ENCODE measurements at places on chromosomes 2 and 18. TPM values are rescaled to one million over a fixed set of nuclear protein-coding genes. Genes with fewer than 3 reads are reported as not detected.

Gene CYP1B1
- 6.3 TPM for total RNA-seq

Gene OTX1
- total RNA-seq, result not detected

Gene UGT1A1
- total RNA-seq, result not detected

Gene MC2R
- not detected for total RNA-seq

Gene SLC5A7
- total RNA-seq, result not detected

Gene DBI
- total RNA-seq, result 151 TPM

Gene PDE6D
- 31.1 TPM for total RNA-seq

DNA sequence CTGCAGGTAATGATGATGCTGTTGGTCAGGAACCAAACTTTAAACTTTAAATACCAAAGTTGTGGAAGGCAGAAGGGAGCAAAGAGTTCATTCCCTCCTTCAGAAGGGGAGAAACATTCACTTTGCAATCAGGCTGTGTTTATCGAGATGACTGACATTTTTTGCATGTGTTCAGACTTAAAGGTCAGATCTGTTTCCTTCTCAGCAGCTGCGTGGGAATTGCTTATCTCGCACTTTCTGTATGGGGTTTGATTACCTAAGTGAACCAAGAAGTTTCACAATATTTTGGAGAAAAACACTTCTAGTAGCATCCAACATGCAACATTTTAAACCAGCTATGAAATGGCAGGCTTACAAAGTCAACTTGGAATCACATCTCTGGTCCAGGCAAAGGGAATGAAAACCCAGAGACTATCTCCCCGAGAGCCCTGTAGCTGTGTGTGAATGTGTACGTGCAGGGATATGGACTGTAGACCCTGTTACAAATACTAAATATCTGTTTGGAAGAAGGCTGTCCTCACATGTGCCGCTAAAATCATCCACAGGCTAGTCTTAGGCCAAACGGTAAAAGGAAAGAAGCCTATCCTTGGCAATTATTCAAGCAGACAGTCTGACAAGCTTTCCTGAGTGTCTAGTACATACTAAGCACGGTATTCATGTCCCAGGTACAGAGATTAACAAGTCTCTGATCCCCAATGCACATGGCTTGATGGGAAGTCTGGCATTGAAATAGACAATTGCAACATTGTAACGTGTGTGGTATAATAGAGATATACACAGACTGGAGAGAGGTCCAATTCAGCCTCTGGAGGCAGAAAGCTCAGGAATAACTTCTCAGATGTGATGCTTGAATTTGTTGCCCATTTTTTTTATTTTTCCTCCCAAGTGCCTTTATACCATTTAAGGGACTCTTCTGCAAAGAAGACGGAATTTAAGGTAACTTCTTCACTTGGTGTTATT, 483.1 kb downstream of the DPP10 start:
- H3K27me3 ChIP-seq, result no peaks in the 10 kb centered on the region
- no peak for DNase-seq
- H3K4me3 ChIP-seq, result no peak overlapping the region
- H3K4me1 ChIP-seq, result no peaks in the 10 kb centered on the region

GRCh38 chr18:10245031-10245845, 209.2 kb upstream of the APCDD1 start:
- no peaks in the 10 kb centered on the region for H3K27me3 ChIP-seq
- H3K27ac ChIP-seq, result no peak overlapping the region

DNA sequence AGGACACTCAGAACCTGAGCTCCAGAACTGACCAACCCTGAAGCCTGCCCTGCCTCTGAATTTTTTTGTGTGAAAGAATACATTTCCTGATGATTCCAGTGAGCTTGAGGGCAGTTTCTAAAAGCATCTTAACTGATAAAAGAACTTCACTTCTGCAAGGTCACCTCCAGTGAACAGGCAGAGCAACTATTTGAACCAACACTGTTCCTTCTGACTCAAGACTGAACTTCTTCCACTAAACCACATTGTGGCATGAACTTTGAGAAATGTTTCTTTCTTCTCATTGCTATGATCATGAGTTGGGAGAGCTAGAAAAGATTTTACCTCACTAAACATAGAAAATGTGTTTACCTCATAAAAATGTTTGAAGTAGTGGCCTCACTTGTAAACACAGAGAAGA, 83.8 kb upstream of the SERTAD2 start:
- H3K36me3 ChIP-seq, result no peaks in the 10 kb centered on the region
- H3K27ac ChIP-seq, result peak overlapping the region; percentile 55
- no peaks in the 10 kb centered on the region for H3K27me3 ChIP-seq
- DNase-seq, result peak; percentile 7
- peak overlapping the region; percentile 12 for H3K4me3 ChIP-seq

GRCh38 chr2:100903534-100904258, 83.8 kb downstream of the NPAS2 start:
- DNase-seq, result no peak
- H3K27ac ChIP-seq, result no peak overlapping the region
- H3K4me3 ChIP-seq, result no peak overlapping the region
- H3K27me3 ChIP-seq, result peaks cover 5% of the 10 kb centered on the region
- peaks cover 2% of the 10 kb centered on the region for H3K36me3 ChIP-seq

DNA sequence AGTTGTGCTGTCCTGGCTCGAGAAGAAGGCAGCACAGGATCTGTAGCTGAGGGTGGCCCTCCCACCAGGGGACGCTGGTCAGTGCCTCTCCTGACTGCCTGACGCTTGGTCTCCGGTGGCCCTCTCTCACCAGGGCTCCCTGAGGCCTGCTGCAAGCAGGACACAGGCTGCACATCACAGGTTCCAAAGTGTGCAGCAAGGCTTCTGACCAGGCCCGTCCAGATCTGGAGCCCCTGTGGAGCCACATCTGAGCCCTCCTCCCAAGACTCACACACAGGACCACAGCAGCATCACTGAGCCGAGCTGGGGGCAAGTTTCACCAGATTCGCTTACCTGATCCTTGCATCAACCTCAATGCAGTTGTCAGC, 12.1 kb downstream of the AMER3 start:
- DNase-seq, result no peak
- no peak overlapping the region for H3K4me3 ChIP-seq
- no peak overlapping the region for H3K27ac ChIP-seq
- no peaks in the 10 kb centered on the region for H3K4me1 ChIP-seq

GRCh38 chr2:122249673-122250072, 494.2 kb downstream of the TSN start:
- H3K27me3 ChIP-seq, result peaks cover 1% of the 10 kb centered on the region
- H3K4me3 ChIP-seq, result no peak overlapping the region
- no peaks in the 10 kb centered on the region for H3K4me1 ChIP-seq
- no peak overlapping the region for H3K27ac ChIP-seq
- DNase-seq, result no peak
- no peaks in the 10 kb centered on the region for H3K36me3 ChIP-seq

DNA sequence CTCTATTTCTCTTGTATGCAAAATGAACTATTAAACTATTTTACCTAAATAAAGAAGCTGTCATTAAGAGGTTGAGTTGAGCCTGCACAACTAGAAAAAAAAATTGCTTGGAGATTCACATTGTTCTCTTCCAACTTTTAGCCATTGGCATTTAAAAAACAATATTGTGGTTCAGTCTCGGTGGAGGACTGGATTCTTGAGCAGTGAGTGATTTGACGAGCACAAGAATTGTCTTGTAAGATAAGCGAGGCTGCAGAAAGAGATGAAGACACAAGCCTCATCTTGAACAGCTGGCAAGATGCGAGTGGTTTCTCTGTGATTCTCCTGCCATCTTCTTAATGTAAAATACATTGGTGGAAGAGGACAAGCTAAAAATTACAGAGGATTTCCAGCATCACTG, 67.0 kb downstream of the GALR1 start:
- H3K4me3 ChIP-seq, result no peak overlapping the region
- H3K27me3 ChIP-seq, result peaks cover 5% of the 10 kb centered on the region
- H3K36me3 ChIP-seq, result no peaks in the 10 kb centered on the region
- no peak for DNase-seq

DNA sequence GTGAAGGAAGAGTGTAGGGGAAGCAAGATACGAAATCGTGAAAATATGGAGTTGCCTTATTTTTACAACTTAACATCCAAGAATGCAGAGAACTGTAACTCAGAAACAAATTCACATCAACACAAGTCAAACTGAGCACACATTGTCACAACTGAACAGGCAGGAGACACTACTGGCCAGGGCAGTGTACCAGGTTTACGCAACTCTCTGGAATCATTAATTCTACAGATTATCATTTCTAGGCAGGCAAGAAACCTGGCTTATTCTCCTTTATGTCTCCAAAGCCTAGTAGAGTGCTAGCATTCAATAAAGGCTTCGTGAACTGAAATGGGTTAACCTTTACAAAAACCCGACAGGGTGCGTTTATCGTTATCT, 584 bp downstream of the COA5 start:
- H3K27ac ChIP-seq, result peak overlapping the region; percentile 94
- peak overlapping the region; percentile 83 for H3K4me3 ChIP-seq
- peaks cover 24% of the 10 kb centered on the region for H3K36me3 ChIP-seq
- H3K4me1 ChIP-seq, result peaks cover 61% of the 10 kb centered on the region
- DNase-seq, result no peak

- H3K27ac ChIP-seq, result no peak overlapping the region
- DNase-seq, result no peak
- H3K36me3 ChIP-seq, result no peaks in the 10 kb centered on the region
- no peaks in the 10 kb centered on the region for H3K27me3 ChIP-seq
Observed at GRCh38 chr2:160570376-160570775, 76.8 kb upstream of the RBMS1 start.

DNA sequence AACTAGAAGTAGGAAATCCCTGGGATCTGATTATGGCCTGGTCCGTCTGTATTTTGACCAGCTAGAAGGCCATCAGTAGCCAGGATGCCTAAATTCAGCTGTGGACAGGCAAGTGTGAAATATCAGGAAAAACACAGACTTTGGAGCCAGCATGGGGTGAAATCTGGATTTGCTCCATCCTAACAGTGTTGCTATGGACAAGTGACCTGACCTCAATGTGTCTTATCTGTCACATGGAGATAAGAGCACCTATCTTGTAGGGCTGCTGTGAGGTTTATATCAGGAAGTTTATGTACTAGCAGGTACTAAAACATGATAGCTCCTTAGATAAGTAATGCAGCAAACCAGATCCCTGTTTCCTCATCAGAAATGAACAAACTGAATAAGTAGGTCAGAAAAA, 460.4 kb downstream of the STK39 start:
- no peak for DNase-seq
- H3K4me1 ChIP-seq, result no peaks in the 10 kb centered on the region
- no peak overlapping the region for H3K27ac ChIP-seq

GRCh38 chr2:172639823-172640222, 83.9 kb downstream of the PDK1 start:
- no peaks in the 10 kb centered on the region for H3K27me3 ChIP-seq
- peaks cover 16% of the 10 kb centered on the region for H3K4me1 ChIP-seq
- H3K27ac ChIP-seq, result peak overlapping the region; percentile 1
- no peaks in the 10 kb centered on the region for H3K36me3 ChIP-seq

- H3K36me3 ChIP-seq, result no peaks in the 10 kb centered on the region
- H3K27me3 ChIP-seq, result no peaks in the 10 kb centered on the region
- H3K4me3 ChIP-seq, result no peak overlapping the region
- H3K4me1 ChIP-seq, result peaks cover 6% of the 10 kb centered on the region
- DNase-seq, result no peak
Observed at GRCh38 chr2:177315364-177315763, 50.8 kb upstream of the NFE2L2 start.

DNA sequence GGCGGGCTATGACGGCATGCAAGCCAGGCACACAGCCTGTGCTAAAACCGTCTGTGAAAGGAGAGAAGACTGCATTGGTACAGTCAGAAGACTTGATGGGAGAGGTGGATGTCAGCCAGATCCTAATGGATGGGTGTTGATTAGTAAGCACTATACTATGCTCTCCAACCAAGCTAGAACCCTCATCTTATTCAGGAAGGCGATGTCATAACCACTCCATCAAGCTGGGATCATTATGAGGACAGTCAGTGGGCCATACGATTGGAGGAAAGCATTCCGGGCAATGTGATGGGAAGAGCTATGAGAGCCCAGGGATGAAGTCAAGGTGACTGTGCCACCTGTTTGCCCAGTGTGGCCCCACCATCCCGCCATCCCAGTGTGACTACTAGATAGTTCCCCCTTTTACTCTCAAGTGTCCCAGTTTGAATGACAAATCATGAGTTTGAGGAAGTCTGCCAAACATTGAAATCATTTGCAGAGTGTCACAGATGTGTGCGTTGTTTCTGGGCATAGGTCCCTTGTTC, 66.4 kb downstream of the MRPS9 start:
- H3K4me1 ChIP-seq, result no peaks in the 10 kb centered on the region
- H3K36me3 ChIP-seq, result peaks cover 15% of the 10 kb centered on the region
- no peak overlapping the region for H3K27ac ChIP-seq
- DNase-seq, result no peak

DNA sequence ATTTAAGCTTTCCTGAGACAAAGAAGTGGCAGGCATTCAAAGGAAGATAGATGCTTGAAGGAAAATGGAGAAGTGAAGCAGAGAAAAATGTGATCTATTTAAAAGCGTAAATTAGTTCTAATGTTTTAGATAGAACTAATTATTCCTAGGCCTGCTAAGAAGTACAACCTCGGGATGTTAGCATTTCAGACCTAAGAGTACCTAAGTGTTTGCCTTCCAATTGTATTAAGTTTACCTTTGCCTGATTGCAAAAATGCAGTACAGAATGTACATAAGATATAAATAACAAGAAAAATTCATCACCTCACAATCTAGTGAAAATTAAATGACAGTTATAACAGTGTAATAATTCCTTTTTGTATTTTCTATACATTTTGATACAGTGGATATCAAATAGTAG, 71.1 kb upstream of the HNMT start:
- H3K27me3 ChIP-seq, result no peaks in the 10 kb centered on the region
- H3K4me1 ChIP-seq, result no peaks in the 10 kb centered on the region
- no peak overlapping the region for H3K27ac ChIP-seq
- DNase-seq, result no peak

GRCh38 chr18:24198461-24198860, 59.6 kb downstream of the CABYR start:
- H3K27me3 ChIP-seq, result no peaks in the 10 kb centered on the region
- no peaks in the 10 kb centered on the region for H3K4me1 ChIP-seq
- no peak for DNase-seq
- no peak overlapping the region for H3K4me3 ChIP-seq
- H3K36me3 ChIP-seq, result no peaks in the 10 kb centered on the region

DNA sequence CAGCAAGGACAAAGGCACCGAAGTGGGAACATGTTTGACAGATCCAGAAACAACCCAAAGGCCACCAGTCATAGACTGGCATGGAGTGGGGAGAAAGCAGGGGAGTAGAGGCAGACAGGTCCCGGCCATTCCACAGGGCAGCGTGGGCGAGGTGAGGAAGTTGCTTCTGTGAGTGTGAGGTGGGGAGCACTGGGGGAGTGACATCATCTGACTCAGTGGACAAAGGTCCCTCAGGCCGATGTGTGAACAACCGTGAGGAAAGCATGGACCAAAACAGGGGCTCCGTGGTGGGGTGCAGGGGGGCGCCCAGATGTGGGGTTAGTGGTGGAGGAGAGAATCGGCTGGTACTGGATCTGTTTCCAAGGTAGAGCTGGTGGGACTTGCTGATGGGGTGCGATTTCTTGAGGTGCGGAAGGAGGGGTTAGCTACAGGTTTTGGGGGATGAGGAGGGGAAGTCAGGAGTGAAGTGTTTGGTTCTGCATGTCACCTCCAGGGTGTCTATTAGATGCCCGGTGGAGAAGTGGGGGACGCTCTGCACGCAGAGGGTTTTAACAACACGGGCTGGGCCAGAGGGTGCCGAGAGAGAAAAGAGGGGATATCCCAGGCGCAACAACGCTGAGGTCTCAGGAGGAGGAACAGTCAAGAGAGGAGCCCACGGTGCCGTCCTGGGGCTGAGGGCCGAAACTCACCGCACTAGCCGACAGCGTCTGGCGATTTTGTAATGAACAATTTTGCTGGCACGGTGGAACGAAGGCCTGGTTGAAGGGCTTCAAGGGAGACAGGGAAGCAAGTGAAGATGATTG, 2.5 kb upstream of the SFT2D3 start:
- no peaks in the 10 kb centered on the region for H3K27me3 ChIP-seq
- peaks cover 19% of the 10 kb centered on the region for H3K4me1 ChIP-seq
- peaks cover 13% of the 10 kb centered on the region for H3K36me3 ChIP-seq
- H3K27ac ChIP-seq, result no peak overlapping the region
